A172 (cell line): ENCODE measurements at places on chromosomes 6 and 20. TPM values are rescaled to one million over a fixed set of nuclear protein-coding genes. Genes with fewer than 3 reads are reported as not detected.

Gene LY6G6C
- not detected in 2 replicates for total RNA-seq

- DNase-seq, result no peak
Measured at GRCh38 chr6:167706313-167707109, 120.2 kb upstream of the AFDN start.

Gene OR2B6
- not detected in 2 replicates for total RNA-seq

Gene GTF2H4
- 8.9 and 24.9 TPM in 2 replicates for total RNA-seq

Gene ISM1
- total RNA-seq, result not detected in 2 replicates

DNA sequence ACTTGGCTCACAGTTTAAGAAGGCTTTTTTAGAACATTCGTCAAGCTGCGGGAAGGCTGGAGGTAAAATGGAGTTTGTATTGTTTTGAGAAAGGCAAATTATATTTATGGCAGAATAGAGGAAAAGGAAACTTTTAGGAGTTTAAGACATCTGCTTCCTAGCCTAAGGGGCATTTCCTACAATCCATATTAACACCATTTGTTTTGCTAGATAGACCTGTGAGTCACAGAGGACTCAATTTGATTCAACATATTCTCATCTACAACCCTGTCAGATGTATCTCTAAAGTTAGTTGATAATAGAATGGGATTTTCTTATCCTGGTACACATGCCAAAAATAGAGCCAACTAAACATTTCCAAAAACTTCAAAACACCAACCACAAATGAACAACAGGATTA, 35.0 kb downstream of the RCAN2 start:
- DNase-seq, result no peak

GRCh38 chr6:43916924-43917877, 147.2 kb downstream of the VEGFA start:
- no peak for DNase-seq

- DNase-seq, result peak; percentile 51
Measured at GRCh38 chr6:106309766-106310373, 15.7 kb downstream of the ATG5 start.

Gene EDN1
- total RNA-seq, result 24.0 and 28.5 TPM in 2 replicates

GRCh38 chr20:34951652-34952051, 4.0 kb downstream of the GSS start:
- no peak for DNase-seq

DNA sequence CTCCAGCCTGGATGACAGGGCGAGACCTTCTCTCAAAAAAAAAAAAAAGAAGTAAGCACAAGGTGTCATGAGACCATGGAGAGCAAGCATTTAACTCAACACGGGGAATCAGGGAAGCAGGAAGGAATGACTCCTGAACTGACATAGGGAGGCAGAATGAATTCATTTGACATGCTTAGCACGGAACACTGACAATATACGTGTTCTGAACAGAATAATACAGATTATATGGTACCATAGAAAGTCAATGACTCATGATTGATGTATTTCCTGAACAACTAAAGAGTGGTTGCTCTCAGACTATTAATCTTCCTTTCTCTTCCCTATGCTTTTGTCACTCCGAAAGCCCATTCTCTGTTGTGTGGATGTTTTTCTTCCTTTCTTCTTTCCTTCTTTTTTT, 20.7 kb upstream of the ASIP start:
- DNase-seq, result peak; percentile 56

- no peak for DNase-seq
Measured at GRCh38 chr6:136992113-136992512, 52.7 kb downstream of the IL20RA start.

DNA sequence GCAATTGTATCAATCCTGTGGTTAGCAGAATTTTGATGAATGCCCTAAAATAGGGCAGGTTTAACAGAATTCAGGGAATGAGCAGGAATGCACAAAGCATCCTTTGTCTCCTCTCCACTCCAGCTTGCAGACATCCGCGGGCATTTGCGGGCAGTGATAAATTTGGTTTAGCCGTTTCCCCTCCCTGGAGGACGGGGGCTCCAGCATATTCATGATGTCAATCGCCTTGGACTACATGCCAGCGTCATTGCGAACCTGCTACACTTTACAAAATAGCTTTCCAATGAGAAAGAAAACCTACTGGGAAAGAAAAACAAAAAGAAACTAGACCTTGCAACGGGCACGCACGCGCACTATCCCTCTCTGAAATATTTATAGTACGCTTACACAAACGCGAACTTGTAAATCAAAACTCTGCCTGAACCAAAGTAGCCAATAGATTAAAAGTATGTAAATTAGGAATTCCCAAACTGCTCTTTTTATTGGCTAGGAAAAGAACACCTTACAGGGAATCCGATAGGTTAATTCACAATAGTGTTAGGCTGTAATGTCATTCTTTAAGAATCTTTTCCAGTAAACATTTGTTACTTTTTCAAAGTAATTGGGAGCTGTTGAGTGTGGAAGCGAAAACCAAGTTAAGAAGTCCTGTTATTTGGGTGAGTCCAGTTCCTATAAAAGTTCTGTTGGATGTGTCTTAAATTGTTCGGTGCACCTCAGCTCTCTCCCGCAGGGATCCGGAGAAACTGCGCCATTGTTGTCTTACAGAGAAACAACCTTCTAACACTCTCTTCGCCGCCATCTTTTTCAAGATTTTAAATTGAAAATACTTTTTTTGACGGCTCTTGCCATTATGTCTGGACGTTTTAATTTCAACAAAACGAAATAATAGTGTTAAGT, 136.7 kb downstream of the HFE start:
- peak; percentile 94 for DNase-seq

Gene CCN2
- total RNA-seq, result 42.1 and 42.6 TPM in 2 replicates

Gene SCRT2
- total RNA-seq, result not detected in 2 replicates

- DNase-seq, result no peak
Measured at GRCh38 chr6:163573503-163574179, 159.1 kb downstream of the QKI start.

Gene TRIM31
- total RNA-seq, result not detected in 2 replicates

DNA sequence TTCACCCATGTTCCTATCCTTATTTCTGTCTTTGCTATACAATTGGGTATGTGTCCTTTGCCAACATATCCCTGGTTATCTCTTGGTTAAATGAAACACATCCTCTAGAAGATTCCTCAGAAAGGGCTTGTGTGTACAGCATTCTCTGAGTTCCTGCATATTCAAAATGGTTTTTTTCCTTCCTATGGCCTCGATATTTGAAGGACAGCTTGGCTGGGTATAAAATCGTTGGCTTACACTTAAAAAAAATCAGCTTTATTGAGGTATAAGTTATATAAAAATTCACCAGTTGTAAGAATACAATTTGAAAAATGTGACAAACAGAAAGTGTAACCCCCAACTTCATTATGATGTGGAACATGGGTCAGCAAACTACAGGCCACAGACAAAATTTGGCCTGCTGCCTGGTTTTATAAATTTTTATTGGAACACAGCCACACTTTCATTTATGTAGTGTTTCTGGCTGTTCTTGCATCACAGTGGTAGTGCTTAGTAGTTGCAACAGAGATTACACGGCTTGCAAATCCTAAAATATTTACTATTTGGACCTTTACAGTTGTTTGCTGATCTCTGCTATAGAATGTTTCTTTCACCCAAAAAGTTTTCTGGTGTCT, 16.7 kb downstream of the PCMT1 start:
- DNase-seq, result peak; percentile 10

DNA sequence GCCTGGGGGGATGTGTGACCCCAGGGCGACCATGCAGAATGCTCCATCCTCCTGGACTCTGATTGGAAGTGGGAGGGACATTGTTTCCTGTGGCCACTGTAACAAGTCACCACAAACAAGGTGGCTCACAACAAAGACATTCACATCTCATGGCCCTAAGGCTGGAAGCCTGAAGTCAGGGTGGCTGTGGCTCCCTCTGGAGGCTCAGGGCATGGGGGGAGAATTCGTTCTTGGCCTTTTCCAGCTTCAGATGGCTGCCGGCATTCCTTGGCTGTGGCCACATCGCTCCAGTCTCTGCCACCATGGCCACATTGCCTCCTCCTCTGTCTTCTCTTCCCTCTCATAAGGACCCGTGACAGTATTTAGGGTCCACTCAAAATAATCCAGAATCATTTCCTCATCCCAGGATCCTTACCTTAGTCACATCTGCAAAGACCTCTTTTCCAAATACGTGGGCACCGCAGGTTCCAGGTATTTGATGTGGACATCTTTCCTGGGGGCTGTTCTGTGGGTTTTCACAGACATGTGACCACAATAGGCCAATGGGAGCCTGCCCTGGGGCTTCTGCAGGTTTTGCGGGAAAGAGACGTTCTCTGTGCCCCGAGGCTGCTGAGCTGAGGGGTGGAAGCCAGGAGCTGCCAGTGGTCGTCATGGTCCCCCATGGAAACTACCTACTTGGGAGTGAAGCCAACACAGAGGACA, 249.3 kb downstream of the PREX1 start:
- no peak for DNase-seq

Gene GSTA2
- not detected in 2 replicates for total RNA-seq

- DNase-seq, result no peak
Measured at GRCh38 chr20:59014680-59015389, 4.4 kb upstream of the TUBB1 start.

- no peak for DNase-seq
Measured at GRCh38 chr20:39076958-39077357, 114.8 kb downstream of the DHX35 start.

Gene IL17F
- total RNA-seq, result not detected in 2 replicates
